Activated T-cell treated with anti-CD3 and anti-CD28 coated beads for 24 hours (primary cell): ENCODE measurements at places on chromosomes 4 and X.
A peak's percentile ranks its signal among the peaks of the same experiment; 100 is the strongest.

DNA sequence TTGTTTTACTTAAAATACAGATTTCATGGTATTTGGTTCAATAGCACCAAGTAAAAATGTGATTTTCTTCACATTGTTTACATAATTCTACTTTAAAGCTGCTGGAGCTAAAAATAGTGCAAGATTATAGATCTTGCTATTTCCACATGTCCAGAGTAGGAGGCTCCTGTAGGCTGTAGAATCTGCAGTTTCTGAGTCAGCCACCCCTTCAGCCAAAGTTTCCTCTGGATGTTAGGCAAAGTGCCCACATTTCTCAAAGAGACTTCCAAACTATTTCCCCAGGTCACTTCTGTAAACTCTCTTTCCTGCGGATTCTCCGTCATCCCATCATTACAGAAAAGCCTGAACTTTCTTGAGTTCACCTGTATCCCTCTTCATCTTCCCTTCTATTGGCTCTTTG lies 342.5 kb upstream of the FSTL5 start:
- DNase-seq = no peak

- DNase-seq = no peak
Observed at GRCh38 chr4:88881227-88881569, 175.8 kb downstream of the FAM13A start.

GRCh38 chrX:8730812-8731558 lies 952 bp downstream of the ANOS1 start:
- no peak for DNase-seq

DNA sequence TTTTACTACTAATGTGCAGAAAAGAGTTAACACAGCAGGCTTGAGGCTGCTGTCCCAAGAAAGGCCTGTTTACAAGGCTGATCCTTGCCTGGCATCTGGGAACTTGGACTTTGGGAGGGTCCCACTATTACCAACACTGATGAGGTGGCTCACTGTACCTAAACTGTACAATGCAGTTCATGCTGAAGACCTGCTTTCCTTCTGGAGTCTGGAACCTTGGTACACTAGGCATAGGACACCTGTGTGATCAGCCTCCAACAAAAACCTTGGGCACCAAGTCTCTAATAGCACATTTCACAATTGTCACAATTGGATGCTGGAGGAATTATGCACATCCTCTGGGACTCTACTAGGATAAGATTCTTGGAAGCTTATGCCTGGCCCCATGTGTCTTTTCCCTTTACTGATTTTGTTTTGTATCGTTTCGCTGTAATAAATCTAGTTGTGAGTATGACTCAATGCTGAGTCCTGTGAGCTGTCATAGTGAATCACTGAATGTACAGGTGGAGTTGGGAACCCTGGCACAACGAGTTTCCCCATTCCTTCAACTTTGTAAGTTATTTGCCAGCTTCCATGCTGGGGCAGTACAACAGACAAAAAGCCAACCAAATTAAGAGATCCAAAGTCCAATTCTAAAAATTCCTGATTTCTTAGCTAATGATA lies 45.9 kb downstream of the TEC start:
- DNase-seq = no peak

- no peak for DNase-seq
Observed at GRCh38 chr4:107996949-107997788, 7.5 kb downstream of the HADH start.

GRCh38 chr4:76147454-76148141 lies 599 bp downstream of the NUP54 start:
- peak; percentile 37 for DNase-seq

GRCh38 chr4:112296949-112297880 lies at the start of gene ALPK1:
ALPK1 (plus strand) TSS chr4:112297369.
- DNase-seq = no peak

- no peak for DNase-seq
Observed at GRCh38 chrX:9467146-9467545, 2.3 kb downstream of the TBL1X start.

GRCh38 chr4:168514249-168514852 lies 17.5 kb downstream of the PALLD start:
- no peak for DNase-seq

DNA sequence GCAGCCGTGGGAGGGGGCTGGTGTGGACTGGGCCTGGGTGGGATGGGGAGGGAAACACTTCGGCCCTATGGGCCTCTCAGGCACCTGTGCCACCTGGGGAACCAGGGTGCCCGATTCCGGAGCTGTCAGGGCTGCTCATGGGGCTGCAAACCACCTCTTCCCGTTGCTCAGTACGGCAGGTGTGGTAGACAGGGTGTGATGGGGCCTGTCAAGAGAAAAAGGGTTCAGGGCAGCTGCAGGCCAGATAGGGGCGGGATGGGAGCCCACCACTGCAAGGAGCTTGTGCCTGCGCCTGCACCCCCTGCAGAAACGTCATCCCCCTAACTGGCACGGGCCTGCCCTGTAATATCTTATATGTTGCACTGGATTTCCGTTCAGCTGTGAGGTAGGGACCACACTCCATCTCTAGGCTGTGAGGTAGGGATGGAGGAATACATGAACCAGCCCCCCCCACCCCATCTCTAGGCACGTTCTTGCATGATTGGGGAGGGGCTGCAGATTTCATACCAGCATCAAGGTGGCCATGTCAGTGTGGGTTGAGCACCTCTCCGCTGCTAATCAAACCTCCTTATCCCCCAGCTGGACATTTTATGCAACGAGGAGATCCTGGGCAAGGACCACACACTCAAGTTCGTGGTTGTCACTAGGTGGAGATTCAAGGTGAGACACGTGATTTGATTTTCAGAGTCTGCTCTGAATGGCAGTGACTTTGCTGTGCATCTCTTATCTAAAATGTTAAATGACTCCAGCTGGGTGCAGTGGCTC lies 59.0 kb downstream of the PCGF3 start:
- DNase-seq = no peak

DNA sequence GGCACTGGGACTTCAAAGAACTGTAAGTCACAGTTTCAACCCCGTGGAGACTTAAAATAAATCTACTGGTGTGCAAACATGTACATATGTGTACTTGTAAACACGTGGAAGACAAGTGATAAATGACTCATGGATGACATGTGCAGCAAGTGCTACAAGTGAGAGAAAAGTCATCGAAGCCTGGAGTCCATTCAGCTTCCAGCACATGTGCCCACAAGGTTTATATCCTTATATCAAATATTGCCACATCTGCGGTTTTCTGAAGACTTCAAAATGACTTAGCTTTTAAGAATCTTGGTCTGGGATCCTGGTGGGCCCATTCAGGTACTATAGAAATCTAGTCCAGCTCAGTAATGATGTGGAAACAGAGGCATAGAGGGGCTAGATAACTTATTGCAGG lies 33.0 kb upstream of the TTC29 start:
- DNase-seq = no peak

DNA sequence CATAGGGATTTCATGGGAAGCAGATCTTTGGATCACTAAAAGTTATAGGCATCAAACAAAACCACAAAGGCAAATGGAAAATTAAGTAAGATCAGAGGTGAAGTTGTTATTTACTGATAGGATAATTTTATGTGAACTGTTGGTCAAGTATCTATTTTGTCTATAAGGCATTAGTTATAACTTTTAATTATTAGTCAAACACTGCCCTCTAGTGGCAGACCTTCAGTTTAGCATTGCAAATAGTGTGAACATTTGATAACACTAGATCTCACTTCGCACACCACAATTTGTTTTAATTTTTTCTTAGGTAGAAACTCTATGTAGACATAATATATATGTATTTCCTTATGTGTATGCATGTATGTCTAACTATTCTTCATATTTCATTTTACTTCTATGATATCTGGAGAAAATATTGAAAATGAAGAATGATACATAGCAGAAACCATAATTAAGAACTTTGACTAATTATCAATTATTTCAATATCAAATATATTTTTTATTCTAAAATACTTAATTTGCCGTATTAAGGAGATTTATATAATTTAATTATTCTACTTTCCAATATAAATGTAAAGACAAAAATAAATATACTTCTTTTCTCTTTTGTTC lies 214.5 kb upstream of the TACR3 start:
- no peak for DNase-seq

GRCh38 chrX:41118156-41118555 lies 32.9 kb downstream of the USP9X start:
- DNase-seq = no peak
